ENCODE measurements at places on chromosomes 6 and 20.
A peak's percentile ranks its signal among the peaks of the same experiment; 100 is the strongest.

GRCh38 chr6:43828711-43829110, 58.7 kb downstream of the VEGFA start:
- DNase-seq, result no peak

- DNase-seq, result no peak
Observed at GRCh38 chr6:83633149-83633548, 75.8 kb downstream of the SNAP91 start.

DNA sequence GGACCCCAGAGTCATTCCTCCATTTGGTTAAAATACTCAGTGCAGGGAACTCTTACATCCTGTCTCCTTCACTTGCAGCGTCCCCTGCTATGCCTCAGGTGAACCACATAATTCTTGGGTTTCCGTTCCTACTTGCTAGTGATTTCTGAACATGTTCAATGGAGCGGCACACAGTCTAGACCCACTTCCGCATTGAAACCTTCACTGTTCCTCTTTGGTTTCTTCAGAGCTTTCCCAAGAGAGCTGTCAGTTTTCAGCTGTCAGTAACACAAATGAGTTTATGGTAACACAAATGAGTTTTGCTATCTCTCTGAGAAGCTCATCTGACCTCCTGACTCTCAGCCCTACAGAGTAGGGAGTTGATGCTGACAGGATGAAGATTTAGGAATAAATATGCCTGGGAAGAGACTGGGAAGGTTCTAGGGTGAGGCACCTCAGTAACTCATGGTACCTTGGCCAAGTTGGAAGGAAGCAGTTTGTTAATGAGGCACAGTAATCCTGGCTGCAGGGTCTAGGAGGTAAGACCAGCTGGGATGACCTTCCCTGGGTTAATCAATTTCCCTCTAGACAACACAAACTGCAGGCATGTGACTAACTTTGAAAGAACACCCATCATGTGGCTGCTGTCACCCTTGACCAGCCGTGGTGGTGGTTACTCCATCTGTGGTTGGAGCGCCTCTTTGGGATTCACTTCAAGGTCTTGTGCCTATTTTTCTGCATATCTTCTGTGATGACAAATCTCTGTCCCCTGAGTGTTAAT, 5.4 kb downstream of the SYS1 start:
- no peak for DNase-seq

- DNase-seq, result no peak
Observed at GRCh38 chr20:8151372-8151771, 19.3 kb downstream of the PLCB1 start.

- no peak for DNase-seq
Observed at GRCh38 chr20:12978613-12979495, 29.9 kb upstream of the SPTLC3 start.

- no peak for DNase-seq
Observed at GRCh38 chr6:29726571-29727194, 3.4 kb downstream of the HLA-F start.

DNA sequence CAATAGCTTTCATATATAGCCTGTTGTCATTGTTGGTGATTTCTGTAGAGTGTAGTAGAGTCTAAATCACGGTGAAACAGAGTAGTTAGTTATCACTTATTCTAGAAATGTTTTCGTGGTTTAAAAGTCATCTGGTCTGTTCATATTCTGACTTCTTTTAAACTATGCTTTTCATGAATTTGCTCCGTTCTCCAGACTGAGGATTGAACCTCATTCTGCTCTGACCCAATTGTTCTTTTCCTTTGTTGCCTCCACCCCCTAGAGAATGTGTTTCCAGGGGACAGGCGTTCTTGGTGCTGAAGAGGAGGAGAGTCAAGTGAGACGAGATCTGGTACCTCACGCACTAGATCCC, 748 bp upstream of the ZNF292 start:
- DNase-seq, result no peak

DNA sequence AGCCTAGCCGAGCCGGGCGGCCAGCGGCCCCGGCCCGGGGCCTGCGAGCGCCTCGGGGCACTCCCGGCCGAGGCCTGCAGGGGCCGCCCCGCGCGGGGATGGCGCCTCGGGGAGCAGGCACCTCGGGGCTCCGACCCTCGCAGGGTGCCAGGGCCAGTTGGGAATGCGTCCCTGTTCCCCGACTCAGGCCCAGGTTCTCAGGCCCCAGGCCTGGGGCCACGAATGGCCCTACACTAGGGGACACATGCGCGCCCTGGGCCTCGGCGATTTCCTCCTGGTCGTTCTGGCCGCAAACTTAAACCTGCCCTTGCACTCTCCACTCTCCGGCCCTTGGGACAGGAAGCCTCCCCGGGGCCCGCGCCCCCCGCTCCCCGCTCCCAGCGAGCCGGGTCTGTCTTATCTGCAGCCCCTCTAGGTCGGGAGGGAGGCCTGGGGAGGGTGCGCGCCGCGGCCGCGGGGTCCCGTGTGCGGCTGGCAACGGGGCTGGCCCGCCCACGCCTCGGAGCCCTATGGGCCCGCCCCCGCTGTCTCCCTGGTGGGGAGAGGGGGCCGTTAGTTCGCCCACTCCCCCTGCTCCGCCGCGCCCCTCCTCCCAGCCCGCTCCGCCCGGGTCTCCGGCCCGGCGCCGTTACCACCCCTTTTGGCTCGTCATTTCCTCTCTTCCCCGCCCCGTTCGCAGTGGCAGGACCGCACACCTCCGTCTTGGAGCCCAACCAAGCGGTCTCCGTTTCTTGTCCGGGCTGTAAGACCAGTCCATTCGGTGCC, 611 bp downstream of the NFYA start:
- DNase-seq, result peak; percentile 47

- DNase-seq, result no peak
Observed at GRCh38 chr6:116461932-116462885, 1.0 kb downstream of the CALHM6 start.

- no peak for DNase-seq
Observed at GRCh38 chr6:28809947-28810658, 113.7 kb downstream of the TRIM27 start.

DNA sequence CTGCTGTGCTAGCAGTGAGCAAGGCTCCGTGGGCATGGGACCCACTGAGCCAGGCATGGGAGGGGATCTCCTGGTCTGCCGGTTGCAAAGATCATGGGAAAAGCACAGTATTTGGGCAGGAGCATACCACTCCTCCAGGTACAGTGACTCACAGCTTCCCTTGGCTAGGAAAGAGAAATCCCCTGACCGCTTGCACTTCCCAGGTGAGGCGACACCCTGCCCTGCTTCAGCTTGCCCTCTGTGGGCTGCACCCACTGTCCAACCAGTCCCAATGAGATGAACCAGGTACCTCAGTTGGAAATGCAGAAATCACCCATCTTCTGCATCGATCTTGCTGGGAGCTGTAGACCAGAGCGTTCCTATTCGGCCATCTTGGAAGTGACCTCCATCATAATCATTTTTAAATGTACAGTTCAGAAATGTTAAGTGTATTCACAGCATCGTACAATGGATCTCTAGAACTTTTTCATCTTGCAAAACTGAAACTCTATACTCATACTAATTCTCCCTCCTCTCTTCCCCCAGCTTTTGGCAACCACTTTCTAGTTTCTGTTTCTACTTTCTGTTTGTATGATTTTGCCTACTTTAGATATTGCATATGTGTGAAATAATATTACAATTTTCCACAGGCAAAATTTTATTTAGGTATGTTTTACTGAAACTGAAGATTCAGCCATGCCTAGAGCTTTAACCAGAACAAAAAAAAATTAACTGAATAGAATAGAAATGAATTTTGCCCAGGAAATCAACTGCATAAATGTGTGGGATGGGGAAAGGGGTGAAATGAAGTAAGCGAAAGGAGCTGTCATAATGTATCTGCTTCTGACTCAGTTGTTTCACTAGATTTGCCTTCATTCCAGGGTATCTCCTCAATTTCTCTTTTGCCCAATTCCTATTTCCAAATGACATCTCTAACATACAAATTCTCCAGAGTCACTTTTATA, 100.0 kb downstream of the RWDD2A start:
- no peak for DNase-seq

DNA sequence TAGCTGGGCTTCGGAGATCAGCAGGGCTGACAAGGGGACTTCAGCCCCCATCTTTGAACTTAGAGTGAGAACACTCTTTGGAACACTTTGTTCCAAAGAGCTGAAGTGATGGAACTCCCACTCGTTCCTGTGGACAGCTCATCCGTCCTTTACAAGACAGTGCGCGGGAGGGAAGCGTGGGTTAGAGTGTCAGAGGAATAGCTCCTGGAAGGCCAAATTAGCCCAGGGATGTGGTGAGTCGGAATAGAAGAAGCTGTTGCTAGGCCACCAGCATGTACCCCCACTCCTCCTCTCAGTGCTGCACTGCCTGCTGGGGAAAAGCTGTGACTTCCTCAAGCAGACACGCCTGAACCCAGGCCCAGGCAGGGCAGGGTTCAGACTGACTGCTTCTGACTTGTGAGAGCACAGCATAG, 1.7 kb downstream of the SDCBP2 start:
- no peak for DNase-seq

DNA sequence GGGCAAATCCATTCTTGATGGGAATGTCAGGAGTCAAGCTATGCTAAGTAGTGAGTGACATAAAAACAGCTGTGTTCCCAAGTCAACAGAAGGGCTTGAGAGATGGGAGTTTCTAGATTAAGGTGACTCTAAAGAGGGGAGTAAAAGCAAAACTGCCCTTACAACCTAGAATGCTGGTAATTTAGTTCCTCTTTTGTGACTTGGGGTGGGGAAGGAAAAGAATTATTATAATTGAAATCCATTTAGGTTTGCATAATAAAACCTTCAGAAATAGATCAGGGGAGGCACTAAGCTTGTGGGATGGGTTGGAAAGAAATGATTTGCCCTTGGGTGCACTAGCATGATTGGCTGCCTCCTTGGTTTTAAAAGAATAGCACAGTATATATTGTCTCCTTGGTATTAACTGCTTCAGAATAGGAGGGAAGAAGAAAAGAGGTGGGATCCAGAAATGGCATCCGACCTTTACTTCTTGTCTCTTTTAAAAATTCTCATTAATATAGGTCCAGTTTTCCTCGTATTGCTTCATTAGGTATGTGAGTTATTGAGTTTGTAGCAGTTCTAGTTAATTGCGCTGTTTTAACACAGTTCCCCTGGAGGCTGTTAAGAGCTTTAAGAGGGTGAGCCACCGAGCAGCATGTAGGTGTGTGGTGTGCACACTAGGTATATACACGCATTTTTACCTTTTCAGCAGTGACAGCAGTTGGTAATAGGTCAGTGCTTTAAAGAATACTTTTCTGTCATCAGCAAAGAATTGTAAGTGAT, 95.3 kb upstream of the VSTM2L start:
- no peak for DNase-seq

GRCh38 chr20:53547664-53548239, 45.9 kb downstream of the ZNF217 start:
- no peak for DNase-seq

DNA sequence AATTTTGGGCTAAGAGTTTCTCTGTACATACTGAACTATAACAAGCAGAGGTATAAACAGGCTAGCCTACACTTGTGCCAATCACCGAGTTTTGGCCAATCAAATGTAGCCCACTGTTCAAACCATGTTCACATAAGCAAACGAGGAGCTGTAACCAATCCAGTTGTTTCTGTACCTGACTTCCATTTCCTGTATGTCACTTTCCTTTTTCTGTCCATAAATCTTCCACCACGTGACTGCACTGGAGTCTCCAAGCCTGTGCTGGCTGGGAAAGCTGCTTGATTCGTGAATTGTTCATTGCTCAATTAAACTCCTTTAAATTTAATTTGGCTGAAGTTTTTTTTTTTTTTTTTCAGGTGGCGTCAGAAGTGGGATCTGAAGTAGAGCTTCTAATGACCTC, 332.9 kb downstream of the RNF144B start:
- DNase-seq, result no peak

- no peak for DNase-seq
Observed at GRCh38 chr6:29519291-29520010, 31.7 kb upstream of the MAS1L start.

DNA sequence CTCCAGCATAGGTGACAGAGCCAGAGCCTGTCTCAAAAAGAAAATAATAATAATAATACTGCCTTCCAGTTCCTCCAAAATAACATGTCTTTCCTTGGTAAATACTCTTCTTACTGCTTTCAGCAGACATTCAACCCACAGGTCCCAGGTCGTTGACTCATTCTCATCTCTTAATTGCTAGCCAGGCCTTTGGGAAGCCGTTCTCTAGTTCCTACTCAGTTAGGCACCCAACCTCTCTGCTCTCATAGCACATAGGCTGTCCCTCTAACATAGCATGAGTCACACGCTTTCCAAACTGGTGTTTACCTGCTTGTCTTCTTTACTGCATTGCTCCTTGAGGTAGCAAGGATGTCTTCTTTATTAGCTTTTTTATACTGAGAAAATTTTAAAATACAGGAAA, 98.8 kb downstream of the LAMA2 start:
- no peak for DNase-seq

DNA sequence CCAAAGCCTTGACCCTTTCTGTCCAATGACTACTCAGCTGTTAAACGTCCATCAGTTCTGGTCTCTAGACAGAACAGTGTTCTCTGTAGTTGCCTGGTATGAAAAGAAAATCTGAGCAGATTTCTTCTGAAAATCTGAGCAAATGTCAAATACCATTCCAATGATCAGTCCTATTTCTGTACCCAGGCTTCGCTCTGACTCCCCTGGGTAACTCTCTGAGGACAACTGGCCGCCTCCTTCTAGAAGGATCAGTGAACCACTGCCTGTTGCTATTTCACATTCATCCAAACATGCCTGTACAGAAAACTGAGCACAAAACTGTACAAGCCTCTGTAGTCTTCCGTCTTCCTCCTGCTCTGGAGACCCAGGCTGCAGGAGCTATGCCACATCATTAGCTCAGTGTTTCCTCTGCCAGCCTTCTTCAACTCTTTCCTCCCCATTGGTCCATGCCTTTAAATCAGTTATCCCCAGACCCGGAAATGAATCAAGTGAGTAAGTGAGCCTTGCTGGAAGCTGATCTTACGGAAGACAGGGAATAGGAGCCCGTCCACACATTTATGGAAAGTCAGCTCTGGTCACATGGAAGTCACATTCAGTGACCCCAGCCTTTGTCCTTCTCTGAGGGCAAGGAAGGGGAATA, 63.3 kb downstream of the DAAM2 start:
- DNase-seq, result no peak

GRCh38 chr6:157459327-157459726, 78.3 kb downstream of the ZDHHC14 start:
- no peak for DNase-seq

GRCh38 chr6:1081551-1082284, 230.2 kb upstream of the FOXQ1 start:
- no peak for DNase-seq

- no peak for DNase-seq
Observed at GRCh38 chr6:42402184-42402583, 49.5 kb downstream of the TRERF1 start.

- no peak for DNase-seq
Observed at GRCh38 chr6:40526036-40526435, 61.1 kb downstream of the LRFN2 start.
